ENCODE measurements at places on chromosomes 7 and 10. TPM values are rescaled to one million over a fixed set of nuclear protein-coding genes. Genes with fewer than 3 reads are reported as not detected.

The STEAP2 gene
- total RNA-seq = 1.3 TPM

The ASB13 gene
- 20.7 TPM for total RNA-seq

DNA sequence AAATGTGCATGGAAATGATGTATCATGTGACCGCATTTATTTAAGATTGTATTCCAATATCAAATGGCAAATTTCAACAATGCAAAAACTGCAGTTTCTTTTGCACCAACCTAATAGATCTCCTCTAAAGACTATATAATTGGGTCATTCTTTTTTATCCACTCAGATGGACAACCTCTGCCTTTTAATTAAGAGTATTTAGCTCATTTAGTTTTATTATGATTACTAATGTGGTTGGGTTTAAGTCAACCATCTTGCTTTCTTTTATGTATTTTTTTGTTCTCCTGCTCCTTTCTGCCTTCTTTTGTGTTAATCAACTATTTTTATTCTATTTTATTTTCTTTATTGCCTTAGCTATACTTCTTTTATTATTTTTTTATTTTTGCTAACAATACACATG lies 468.5 kb upstream of the MKI67 start:
- DNase-seq = no peak

GRCh38 chr10:68330852-68331454 lies 911 bp upstream of the HNRNPH3 start:
- DNase-seq = no peak

- DNase-seq = peak; percentile 65
Observed at GRCh38 chr10:89414146-89414878, at the start of gene IFIT5. Gene IFIT5, plus strand, starts transcription at chr10:89414568. Its CDS starts 231 bp downstream, at chr10:89414799.

The C10orf67 gene
- total RNA-seq = 0.21 TPM

The ASAH2 gene
- 7.4 TPM for total RNA-seq

The KLLN gene
- total RNA-seq = 0.56 TPM

The OPN4 gene
- not detected for total RNA-seq

The CDK14 gene
- 21.2 TPM for total RNA-seq

DNA sequence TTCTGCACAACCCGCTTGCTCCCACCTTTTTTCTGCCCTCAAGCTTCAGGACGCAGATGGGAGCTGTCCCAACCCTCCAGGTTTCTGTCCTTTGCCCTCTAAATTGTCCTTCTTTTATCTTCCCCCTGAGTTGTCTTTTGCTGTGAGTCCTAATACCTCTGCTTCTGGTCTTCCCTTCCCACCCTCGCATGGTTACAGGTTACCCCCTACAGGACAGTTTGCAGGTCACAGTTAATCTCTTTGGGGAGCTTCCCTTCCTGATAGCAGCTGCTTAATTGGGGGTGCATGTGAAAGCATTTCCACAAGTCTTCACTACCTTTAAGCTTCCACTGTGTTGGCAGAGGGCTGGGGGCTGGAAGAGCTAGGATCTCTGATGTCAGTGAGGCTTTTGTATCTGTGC lies 121.5 kb upstream of the CXCL12 start:
- no peak for DNase-seq

GRCh38 chr7:33399528-33400213 lies 270.3 kb downstream of the BBS9 start:
- no peak for DNase-seq

- DNase-seq = no peak
Observed at GRCh38 chr10:133325440-133326222, 11.1 kb downstream of the CALY start.

DNA sequence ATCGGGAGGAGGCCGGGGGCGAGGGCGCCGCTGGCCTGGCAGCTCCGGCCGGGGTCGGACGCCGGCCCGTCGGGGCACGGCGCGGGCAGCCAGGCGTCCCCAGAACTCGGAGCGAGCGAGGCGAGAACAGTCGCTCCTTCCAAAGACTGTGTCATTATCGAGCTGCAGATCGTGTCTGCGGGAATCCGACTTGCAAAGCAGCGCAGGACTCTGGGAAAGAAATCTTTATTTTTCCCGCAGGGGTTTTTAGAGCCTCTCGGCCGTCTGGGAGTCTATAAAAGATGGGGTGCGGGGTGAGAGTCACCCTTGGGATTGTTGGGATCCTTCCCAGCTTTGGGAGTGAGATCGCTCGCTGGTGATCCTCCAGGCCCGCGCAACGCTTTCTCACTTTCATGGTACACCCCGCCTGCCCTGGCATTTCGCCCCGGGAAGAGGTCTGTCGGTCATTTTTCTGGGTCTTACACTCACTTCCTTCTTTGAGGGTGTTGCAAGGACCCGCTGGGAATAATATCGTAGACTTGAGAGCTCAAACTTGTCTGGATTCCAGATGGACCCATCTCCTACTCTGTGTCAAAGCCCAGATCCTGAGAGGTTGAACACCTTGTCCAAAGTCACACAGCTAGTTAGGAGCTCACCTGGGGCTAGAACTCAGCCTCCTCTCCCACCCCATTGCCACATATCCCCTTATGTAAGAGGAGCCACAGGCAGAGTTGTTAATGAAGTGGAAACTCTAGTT lies 1.0 kb downstream of the UBTD1 start:
- peak; percentile 57 for DNase-seq

DNA sequence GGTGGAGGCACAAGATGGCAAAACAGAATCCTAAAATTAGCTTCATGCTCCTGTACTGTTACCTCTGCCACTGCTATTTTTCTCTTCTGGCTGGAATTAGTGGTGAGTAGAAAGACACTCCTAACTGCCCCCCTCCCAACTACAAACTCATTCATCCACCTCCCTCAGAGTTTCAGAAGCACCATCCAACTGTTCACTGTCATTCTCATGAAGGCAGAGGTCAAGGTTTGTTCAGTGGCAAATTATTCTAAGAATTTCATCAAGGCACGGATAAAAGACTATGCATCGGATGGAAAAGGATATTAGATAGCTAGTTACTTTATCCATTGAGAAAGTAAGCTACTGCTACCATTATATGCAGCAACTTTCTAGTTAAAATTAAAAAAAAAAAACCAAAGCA lies 59.7 kb downstream of the LRGUK start:
- no peak for DNase-seq

The ASB10 gene
- not detected for total RNA-seq

- DNase-seq = no peak
Observed at GRCh38 chr7:55028011-55028410, 9.2 kb downstream of the EGFR start.

DNA sequence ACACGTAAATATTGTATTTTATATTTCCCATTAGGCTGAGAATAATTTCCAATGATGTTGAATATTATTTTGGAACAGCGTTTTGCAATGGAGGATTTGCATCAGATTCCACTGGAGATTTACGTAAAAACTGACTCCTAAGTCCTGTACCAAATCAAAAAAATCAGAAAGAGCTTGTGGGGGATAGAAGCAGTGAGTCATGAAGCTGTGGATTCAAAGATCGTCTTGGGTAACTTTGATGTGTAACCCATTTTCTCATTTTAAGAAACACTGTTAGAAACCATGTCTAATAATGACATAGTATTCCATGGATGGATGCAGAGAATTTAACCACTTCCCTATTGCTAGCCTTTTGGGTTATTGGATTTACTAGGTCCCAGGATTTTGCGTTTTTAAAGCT lies 158.6 kb downstream of the INHBA start:
- DNase-seq = peak; percentile 3

DNA sequence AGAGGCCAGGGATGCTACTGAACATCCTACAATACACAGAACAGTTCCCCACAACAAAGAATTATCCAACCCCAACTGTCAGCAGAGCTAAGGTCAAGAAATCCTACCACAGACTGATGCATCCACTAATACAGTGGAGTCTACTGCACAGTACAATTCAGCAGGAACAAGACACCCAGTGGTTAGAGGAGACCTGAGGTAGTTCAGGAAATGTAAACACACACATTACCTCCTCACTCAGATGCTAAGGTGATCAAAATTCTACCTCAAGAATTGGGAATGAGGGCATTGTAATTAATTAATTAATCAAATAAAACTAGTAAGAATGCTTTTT lies 91.4 kb downstream of the ZFAND4 start:
- no peak for DNase-seq

The AS3MT gene
- total RNA-seq = 0.25 TPM

GRCh38 chr10:127853868-127854768 lies 38.6 kb downstream of the CLRN3 start:
- DNase-seq = peak; percentile 67

The SLC39A12 gene
- total RNA-seq = not detected

DNA sequence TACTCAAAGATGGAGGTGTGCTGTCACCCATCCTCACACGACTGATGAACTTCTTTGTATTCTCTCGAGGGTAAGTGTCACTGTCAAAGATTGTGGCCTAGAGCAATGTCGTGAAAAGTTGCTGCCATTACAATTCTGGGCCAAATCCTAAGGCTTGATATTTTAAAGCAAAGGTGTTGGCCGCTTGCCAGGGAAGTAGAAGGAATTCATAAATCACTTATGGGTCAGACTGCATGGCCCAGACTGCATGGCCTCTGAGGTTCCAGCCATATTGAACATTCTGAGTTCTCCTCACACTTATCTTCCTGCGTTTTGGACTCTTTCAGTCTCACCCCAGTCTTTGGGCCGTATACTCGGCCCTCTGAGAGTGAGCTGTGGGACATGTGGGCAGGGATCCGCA lies 8.6 kb downstream of the MEST start:
- DNase-seq = no peak
